Epithelial cell of proximal tubule (primary cell): ENCODE measurements at places on chromosomes 2 and 18. TPM values are rescaled to one million over a fixed set of nuclear protein-coding genes. Genes with fewer than 3 reads are reported as not detected.

SH2D6 gene
- total RNA-seq: not detected in 2 replicates

TMEM150A gene
- 4.8 and 7.4 TPM in 2 replicates for total RNA-seq

SLC4A3 gene
- total RNA-seq: 6.6 and 12.2 TPM in 2 replicates

CMPK2 gene
- 4.3 and 4.6 TPM in 2 replicates for total RNA-seq

SPP2 gene
- total RNA-seq: not detected in 2 replicates

CDK15 gene
- 2.3 and 6.4 TPM in 2 replicates for total RNA-seq

GCC2 gene
- 11.4 and 25.8 TPM in 2 replicates for total RNA-seq

CKAP2L gene
- 18.8 and 23.4 TPM in 2 replicates for total RNA-seq

LIPT1 gene
- 3.9 and 11.8 TPM in 2 replicates for total RNA-seq

LRRTM4 gene
- not detected in 2 replicates for total RNA-seq

CBLN2 gene
- 0.07 TPM in 1 of 2 replicates, not detected in the other for total RNA-seq

DAPL1 gene
- total RNA-seq: not detected in 2 replicates

DSEL gene
- 7.1 and 8.2 TPM in 2 replicates for total RNA-seq

IHH gene
- total RNA-seq: 0.29 TPM in 1 of 2 replicates, not detected in the other

POLR1B gene
- total RNA-seq: 9.7 and 26.3 TPM in 2 replicates

RELCH gene
- total RNA-seq: 16.7 and 23.7 TPM in 2 replicates

PID1 gene
- total RNA-seq: 0.69 and 1.9 TPM in 2 replicates

CHN1 gene
- 12.2 and 22.5 TPM in 2 replicates for total RNA-seq

SGO2 gene
- total RNA-seq: 26.0 and 29.4 TPM in 2 replicates

NT5DC4 gene
- total RNA-seq: not detected in 2 replicates

GAL3ST2 gene
- total RNA-seq: 0.22 TPM in 1 of 2 replicates, not detected in the other

ALK gene
- under 0.01 TPM in 1 of 2 replicates, not detected in the other for total RNA-seq

CIDEA gene
- total RNA-seq: 1.5 and 5.6 TPM in 2 replicates

UGT1A9 gene
- not detected in 2 replicates for total RNA-seq

STK39 gene
- total RNA-seq: 32.3 and 46.0 TPM in 2 replicates

KATNAL2 gene
- 0.06 and 0.22 TPM in 2 replicates for total RNA-seq

LIMS3 gene
- 1.7 and 9.3 TPM in 2 replicates for total RNA-seq

CNDP1 gene
- not detected in 2 replicates for total RNA-seq

HDHD2 gene
- 10.6 and 18.2 TPM in 2 replicates for total RNA-seq

SRD5A2 gene
- under 0.01 TPM in 1 of 2 replicates, not detected in the other for total RNA-seq

LYPD6B gene
- total RNA-seq: 1.1 and 2.7 TPM in 2 replicates

GATA6 gene
- total RNA-seq: 1.2 and 2.7 TPM in 2 replicates

SOS1 gene
- total RNA-seq: 10.2 and 11.7 TPM in 2 replicates

ABCB11 gene
- not detected in 2 replicates for total RNA-seq

COL4A4 gene
- total RNA-seq: 1.7 and 5.2 TPM in 2 replicates

VPS4B gene
- 32.1 and 42.9 TPM in 2 replicates for total RNA-seq

FKBP1B gene
- total RNA-seq: 12.4 and 20.6 TPM in 2 replicates

BMPR2 gene
- 19.2 and 23.5 TPM in 2 replicates for total RNA-seq

HJURP gene
- total RNA-seq: 56.9 and 64.9 TPM in 2 replicates

IFT172 gene
- 3.7 and 12.1 TPM in 2 replicates for total RNA-seq

CACNB4 gene
- 0.14 and 0.52 TPM in 2 replicates for total RNA-seq

RGPD3 gene
- total RNA-seq: 0.29 and 0.46 TPM in 2 replicates
